Stimulated activated CD4-positive, alpha-beta T cell treated with anti-CD3 and anti-CD28 coated beads, Interleukin-4, amount 100 ng/mL, for 24 hours (primary cell): ENCODE measurements at places on chromosomes 3 and 15.

DNA sequence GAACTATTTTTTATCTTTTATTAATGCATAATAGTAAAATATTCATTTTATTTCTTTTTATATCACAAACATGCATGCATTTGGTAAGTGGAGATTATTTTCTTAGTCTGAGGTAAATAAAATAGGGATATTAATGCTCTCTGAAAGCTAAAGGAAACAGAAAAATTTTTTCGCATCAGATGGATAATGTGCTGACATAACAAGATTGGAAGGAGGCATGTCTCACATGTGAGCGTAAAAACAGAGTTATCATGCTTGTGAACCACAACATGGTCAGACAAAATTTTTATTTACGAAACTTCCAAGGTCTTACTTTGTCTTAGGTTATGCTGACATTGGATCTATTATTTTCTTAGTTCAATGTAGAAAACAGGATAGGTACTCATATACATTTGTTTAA, 166.1 kb downstream of the SPATA16 start:
- no peak for DNase-seq

- no peak for DNase-seq
Observed at GRCh38 chr15:88608607-88609181, 12.4 kb upstream of the AEN start.

DNA sequence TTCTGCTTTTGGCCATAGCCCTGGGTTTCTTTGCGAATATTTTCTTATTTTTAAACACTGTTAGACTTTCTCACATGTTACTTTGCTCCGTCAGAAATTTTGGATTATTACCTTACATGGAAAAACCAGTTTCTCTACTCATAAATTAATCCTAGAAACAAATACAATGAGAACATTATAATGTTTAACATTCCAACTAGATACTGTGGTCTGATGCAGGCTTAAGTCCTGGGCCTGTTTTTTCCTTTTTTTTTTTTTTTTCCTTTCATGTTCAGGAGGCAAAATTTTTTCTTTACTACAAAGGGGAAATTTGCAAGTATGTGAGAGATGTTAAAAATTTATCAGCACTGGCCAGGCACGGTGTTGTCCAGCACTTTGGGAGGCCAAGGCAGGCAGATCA, 28.9 kb downstream of the POPDC2 start:
- DNase-seq, result no peak

- DNase-seq, result no peak
Observed at GRCh38 chr3:136473716-136474326, 223.7 kb downstream of the PCCB start.

- DNase-seq, result no peak
Observed at GRCh38 chr15:30963681-30964080, 27.7 kb downstream of the MTMR10 start.

GRCh38 chr3:113571360-113571759, 39.0 kb downstream of the SIDT1 start:
- DNase-seq, result no peak
